ENCODE measurements at places on chromosomes 11 and 22.

GRCh38 chr11:123103326-123103980, 41.5 kb upstream of the HSPA8 start:
- DNase-seq = no peak

DNA sequence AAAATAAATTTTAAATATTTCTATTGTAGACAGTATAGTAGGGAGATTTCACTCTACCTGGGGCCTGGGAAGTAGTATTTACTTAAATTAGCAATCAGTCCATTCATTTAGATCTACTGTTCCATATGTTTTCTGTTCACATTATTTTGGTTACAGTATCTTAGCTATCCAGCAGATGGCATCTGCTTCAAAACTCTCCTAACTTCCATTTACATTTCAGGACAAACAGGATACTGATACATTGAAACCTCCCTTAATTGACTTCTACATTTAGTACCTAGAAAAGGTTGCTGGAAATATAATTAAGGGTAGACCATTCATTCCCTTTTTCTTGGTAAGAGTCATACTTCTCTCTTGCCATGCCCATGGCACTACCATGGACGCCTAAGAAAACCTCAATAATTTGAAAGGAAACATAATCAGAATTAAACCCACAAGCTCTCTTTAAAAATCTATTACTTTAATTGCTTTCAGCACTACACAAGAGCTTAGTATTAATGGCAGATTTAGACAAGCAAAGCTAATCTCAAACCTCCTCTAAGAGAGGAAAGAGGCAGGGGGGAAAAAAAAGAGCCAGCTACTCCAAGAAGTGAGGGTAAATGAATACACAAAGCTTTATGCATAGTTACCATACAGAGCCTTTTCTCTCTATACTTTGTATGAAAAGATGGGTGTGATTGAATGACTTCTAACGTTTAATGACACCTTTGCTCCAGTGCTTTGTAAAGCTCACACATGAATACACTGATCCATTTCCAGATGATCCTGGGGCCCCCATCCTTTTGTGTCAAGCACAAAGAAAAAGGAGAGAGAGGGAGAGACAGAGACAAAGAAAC, 131.2 kb upstream of the MTMR2 start:
- DNase-seq = peak; percentile 3

GRCh38 chr11:63506876-63507275, 992 bp downstream of the LGALS12 start:
- DNase-seq = no peak

- DNase-seq = no peak
Observed at GRCh38 chr22:47592791-47593190, 830.3 kb downstream of the TBC1D22A start.

DNA sequence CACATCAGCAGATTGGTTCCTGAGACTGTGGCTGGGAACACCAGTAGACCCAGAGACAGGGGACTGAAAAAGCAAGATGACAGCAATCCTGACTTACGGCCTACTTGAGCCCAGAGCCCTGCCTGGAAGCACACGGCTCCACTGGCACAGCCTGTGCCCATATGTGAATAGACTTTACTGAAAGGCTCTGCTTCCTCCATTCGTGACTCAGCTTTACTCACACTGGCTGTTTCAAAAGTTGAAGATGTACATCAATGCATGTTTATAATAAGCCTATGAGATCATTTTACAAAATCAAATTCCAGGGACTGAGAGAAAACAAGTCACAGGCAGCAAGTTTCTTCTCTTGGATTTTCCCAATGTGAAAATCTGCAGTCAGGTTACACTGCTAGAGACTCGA, 134.6 kb upstream of the TEAD1 start:
- DNase-seq = no peak

GRCh38 chr11:17197431-17197898, 10.3 kb downstream of the PIK3C2A start:
- DNase-seq = no peak
